ENCODE measurements at places on chromosomes 5 and 9. TPM values are rescaled to one million over a fixed set of nuclear protein-coding genes. Genes with fewer than 3 reads are reported as not detected.

The CXCL14 gene
- total RNA-seq: 3.1 TPM

The HTR1A gene
- total RNA-seq: not detected

The FOXE1 gene
- total RNA-seq: not detected

The HIGD2A gene
- total RNA-seq: 249 TPM

The KCNMB1 gene
- total RNA-seq: 0.74 TPM

The PHF24 gene
- total RNA-seq: 0.67 TPM

The TIGD6 gene
- 2.3 TPM for total RNA-seq

The SLC30A5 gene
- 56.6 TPM for total RNA-seq

- H3K4me3 ChIP-seq: no peak overlapping the region
- no peaks in the 10 kb centered on the region for H3K36me3 ChIP-seq
- H3K27me3 ChIP-seq: no peaks in the 10 kb centered on the region
- peaks cover 31% of the 10 kb centered on the region for H3K4me1 ChIP-seq
Observed at GRCh38 chr5:141805874-141806595, 72.2 kb downstream of the PCDH1 start.

DNA sequence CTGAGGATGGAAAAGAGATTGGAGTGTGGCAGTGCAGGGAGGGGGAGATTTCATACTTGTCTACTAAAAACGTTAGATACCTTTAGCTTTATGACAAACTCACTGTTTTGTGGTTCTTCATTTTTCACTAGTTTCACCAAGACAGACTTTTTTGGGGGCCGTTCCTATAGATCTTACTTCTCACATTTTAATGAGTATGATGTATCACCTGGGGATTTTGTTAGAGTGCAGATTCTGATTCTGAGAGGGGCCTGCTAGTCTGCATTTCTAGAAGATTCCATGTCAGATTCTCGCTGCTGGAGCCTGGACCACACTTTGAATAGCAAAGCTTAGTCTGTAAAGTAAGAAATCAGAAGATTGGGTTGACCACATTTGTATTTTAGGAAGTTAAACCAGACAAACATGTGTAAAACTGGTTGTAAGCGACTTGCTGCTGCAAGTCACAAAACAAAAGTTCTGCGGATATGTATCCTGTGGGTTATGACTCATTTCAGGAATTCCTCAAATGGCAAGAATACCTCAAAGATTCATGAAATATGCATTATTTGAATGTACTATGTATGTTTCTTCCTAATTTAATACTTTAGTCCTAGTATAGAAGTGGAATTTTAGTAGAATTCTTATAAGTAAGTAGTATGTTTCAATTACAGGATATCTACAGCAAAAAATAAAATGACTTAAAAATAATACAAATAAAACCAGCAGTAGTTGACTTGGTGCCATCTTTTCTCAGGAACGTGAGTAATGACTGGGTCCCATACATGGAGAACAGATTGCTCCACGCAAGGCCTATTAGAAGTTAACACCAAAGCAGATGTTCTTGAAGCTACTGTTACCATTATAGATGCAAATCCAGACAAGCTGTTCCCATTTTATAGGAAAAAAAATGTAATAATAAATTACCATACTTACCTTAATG is 27.8 kb downstream of the NFIL3 start:
- no peaks in the 10 kb centered on the region for H3K36me3 ChIP-seq
- no peak for DNase-seq
- H3K27me3 ChIP-seq: no peaks in the 10 kb centered on the region
- no peaks in the 10 kb centered on the region for H3K4me1 ChIP-seq

DNA sequence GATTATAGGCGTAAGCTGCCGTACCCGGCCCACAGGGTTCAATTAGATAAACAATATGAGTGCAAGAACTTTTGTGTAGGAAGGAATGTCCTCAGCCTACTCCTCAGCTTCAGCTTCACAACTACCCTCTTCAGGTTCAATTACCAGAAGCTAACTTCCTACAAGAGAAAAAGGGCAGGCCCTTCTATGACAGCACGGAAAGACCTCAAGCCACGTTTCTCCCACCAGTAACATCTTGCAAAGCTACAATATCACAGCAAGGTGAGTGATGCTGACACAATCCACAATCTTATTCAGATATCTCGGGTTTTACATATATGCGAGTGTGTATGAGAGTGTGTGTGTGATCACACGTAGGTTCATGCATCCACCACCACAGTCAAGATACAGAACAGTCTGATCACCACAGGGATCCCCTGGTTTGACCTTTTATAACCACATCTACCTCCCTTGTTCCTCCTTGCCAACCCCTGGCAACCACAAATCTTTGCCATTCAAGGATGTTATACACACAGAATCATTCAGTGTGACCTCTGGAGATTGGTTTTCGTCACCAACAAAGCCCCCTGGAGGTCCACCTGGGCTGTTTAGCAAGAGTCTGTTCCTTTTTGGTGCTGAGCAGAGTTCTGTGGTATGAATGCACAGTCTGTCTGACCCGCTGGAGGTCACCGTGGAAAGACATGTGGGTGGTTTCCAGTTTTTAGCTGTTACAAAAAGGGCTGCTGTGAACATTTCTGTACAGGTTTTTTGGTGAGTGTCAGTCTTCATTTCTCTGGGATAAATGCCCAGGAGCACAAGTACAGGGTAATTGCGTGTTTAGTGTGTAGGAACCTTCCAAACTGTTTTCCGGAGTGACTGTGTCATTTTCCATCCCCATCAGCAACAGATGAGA is 38.2 kb downstream of the IPPK start:
- H3K4me3 ChIP-seq: no peak overlapping the region
- H3K4me1 ChIP-seq: no peaks in the 10 kb centered on the region
- H3K27me3 ChIP-seq: no peaks in the 10 kb centered on the region
- no peak overlapping the region for H3K27ac ChIP-seq
- no peak for DNase-seq

GRCh38 chr5:28391277-28391676 is 1352.9 kb upstream of the CDH9 start:
- H3K36me3 ChIP-seq: no peaks in the 10 kb centered on the region
- no peak for DNase-seq
- H3K27ac ChIP-seq: no peak overlapping the region

DNA sequence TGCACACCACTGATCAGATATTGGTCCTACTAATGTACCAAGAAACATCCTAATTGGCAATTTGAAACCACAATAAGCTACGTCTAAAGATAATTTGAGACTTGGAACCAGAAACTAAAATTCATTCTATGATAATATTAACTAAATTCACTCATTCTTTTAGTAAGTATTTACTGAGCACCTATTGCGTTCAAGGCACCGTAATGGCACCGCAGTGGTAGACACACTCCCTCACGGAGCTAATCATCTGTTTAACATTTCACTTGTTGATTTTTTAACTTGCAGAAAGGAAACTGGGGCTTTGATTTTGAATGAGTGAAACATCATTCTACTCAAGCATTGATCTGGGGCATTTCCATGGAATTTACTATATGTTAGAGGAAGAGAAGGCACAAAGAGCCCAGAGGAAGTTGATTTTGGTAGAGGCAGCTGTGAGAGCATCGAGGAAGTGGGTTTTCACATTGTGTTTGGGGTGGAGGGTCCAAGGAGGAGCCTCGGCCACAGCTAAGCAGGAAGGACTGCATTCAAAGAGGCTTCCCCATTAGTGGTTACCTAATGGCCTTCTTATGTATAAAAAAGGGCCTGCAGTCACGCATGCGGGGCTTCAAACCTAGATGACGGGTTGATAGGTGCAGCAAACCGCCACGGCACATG is 7.1 kb downstream of the RAPGEF1 start:
- H3K27me3 ChIP-seq: no peaks in the 10 kb centered on the region
- H3K4me3 ChIP-seq: no peak overlapping the region
- no peaks in the 10 kb centered on the region for H3K36me3 ChIP-seq
- DNase-seq: no peak
- peaks cover 97% of the 10 kb centered on the region for H3K4me1 ChIP-seq

GRCh38 chr5:35903631-35904203 is 34.7 kb downstream of the CAPSL start:
- H3K36me3 ChIP-seq: no peaks in the 10 kb centered on the region
- no peak overlapping the region for H3K4me3 ChIP-seq
- no peaks in the 10 kb centered on the region for H3K4me1 ChIP-seq
- H3K27me3 ChIP-seq: no peaks in the 10 kb centered on the region
- no peak overlapping the region for H3K27ac ChIP-seq
- no peak for DNase-seq

DNA sequence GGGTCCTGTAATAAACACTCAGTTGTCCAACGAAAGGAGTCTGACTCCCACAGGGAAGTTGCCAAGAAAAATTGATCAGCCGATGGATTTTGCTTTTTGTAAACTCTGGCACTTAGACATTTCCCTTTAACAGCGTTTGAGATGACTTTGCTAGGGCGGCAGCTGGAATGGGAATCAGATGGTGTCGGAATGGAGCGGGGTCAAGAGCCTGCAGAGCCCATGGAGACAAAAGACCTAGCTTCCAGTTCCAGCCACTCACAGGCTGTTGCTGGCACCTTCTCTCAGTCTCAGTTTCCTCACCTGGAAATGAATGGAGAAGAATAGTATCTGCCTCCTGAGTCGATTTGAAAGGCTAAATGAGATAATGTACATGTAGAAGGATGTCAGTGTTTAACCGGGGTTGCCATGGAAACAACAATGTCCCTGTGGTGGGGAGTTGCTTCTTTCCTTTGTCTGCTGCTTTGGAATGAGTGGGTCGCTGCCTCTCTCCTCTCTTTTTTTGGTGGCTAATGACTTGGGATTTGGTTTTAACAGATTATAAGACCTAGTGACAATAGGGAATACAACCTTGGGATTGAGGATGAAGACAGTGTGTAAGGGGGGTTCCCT is 137.4 kb downstream of the GAS1 start:
- H3K27me3 ChIP-seq: no peaks in the 10 kb centered on the region
- no peak overlapping the region for H3K27ac ChIP-seq
- DNase-seq: no peak
- H3K4me1 ChIP-seq: no peaks in the 10 kb centered on the region
- no peaks in the 10 kb centered on the region for H3K36me3 ChIP-seq

- DNase-seq: no peak
- no peaks in the 10 kb centered on the region for H3K27me3 ChIP-seq
- H3K36me3 ChIP-seq: no peaks in the 10 kb centered on the region
- H3K4me3 ChIP-seq: no peak overlapping the region
- no peaks in the 10 kb centered on the region for H3K4me1 ChIP-seq
Observed at GRCh38 chr5:137565450-137565849, 66.3 kb upstream of the SPOCK1 start.

DNA sequence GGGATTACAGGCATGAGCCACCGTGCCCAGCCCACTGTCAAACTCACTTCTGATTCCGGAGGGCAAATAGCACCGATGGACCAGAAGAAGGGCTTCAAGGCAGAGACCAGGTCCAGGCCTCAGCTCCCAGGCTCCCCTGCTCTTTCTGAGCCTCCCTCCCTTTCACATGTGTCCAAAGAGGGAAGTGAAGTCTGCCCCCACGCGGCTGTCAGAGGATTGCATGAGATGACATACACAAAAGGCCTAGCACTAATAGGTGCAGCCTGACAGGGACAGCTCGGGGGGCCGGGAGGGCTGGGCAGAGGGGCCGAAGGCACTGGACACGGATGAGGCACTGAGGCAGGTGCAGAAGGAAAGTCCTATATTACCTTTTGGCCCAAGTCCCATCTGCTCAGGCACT is 16.1 kb downstream of the FBP1 start:
- H3K4me1 ChIP-seq: no peaks in the 10 kb centered on the region
- no peak overlapping the region for H3K4me3 ChIP-seq
- H3K27me3 ChIP-seq: no peaks in the 10 kb centered on the region
- DNase-seq: no peak
- no peak overlapping the region for H3K27ac ChIP-seq

DNA sequence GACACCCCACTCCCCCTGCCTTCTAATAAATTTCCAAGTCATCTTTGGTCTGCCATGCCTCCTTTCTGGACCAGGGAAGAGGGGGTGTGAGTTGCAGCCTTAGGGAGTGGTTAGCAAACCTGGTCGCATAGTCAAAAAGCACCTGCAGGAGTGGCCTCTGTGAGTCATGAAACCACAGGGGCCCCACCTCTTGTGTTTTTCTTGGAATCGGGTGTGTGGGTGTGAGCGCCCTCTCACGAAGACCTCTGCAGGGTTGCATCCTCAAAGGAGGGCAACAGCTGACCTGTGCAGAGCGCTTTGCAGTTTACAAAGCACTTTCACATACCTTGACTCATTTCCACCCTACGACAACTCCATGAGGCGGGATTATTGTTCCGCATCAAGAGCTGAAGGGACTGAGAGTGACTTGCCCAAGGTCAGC is 36.8 kb upstream of the TEX48 start:
- H3K27me3 ChIP-seq: no peaks in the 10 kb centered on the region
- H3K4me1 ChIP-seq: no peaks in the 10 kb centered on the region
- H3K36me3 ChIP-seq: no peaks in the 10 kb centered on the region
- no peak overlapping the region for H3K27ac ChIP-seq
- DNase-seq: no peak

- no peak overlapping the region for H3K4me3 ChIP-seq
- no peaks in the 10 kb centered on the region for H3K36me3 ChIP-seq
- H3K27ac ChIP-seq: peak overlapping the region; percentile 73
- no peaks in the 10 kb centered on the region for H3K27me3 ChIP-seq
Observed at GRCh38 chr5:150762211-150762610, 3.4 kb upstream of the DCTN4 start.

GRCh38 chr5:359301-359897 is 37.9 kb downstream of the AHRR start:
- DNase-seq: peak; percentile 30
- no peaks in the 10 kb centered on the region for H3K4me1 ChIP-seq
- no peak overlapping the region for H3K4me3 ChIP-seq

DNA sequence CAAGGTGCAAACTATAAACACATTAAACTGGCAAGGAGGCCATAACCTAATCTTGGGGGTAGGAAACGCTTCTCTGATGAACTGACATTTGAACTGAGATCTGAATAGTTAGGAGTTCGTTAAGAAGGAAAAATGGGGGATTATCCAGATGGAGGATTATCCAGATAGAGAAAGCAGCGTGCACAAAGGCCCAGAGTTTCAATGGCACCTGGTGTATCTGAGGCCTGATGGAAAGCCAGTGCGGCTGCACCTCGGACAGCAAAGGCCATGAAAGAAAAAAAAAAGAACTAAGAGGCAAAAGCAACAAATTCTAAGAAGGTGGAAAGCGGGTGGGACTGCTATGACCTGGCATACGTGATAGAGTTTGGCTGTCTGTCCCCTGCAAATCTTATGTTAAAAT is 13.0 kb upstream of the CTNNAL1 start:
- no peaks in the 10 kb centered on the region for H3K27me3 ChIP-seq
- peaks cover 38% of the 10 kb centered on the region for H3K4me1 ChIP-seq
- peaks cover under 1% of the 10 kb centered on the region for H3K36me3 ChIP-seq
- no peak for DNase-seq
- no peak overlapping the region for H3K27ac ChIP-seq

Measured in right atrium auricular region (tissue), 2 donors.